ENCODE measurements at places on chromosomes 6 and 20.

- no peak for DNase-seq
Measured at GRCh38 chr6:1153696-1154245, 158.1 kb upstream of the FOXQ1 start.

- no peak for DNase-seq
Measured at GRCh38 chr20:32165836-32166545, 41.6 kb downstream of the PLAGL2 start.

DNA sequence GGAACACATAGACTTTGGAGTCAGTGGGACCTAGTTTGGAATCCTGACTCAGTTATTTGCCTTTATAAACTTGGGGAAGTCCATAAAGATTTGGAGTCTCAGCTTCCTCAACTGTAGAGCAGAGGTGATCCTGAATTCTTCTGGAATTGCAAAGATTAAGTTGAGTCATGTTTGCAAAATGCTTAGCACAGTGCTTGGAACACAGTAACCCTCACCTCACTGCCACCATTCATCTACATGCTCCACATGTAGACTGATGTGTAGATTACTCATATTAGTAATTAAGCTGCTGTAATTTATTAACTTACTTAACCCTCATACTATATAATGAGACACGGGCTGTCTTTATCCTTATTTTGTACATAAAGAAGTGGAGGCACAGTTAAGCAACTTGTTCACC lies 61.4 kb downstream of the LAMP5 start:
- no peak for DNase-seq

DNA sequence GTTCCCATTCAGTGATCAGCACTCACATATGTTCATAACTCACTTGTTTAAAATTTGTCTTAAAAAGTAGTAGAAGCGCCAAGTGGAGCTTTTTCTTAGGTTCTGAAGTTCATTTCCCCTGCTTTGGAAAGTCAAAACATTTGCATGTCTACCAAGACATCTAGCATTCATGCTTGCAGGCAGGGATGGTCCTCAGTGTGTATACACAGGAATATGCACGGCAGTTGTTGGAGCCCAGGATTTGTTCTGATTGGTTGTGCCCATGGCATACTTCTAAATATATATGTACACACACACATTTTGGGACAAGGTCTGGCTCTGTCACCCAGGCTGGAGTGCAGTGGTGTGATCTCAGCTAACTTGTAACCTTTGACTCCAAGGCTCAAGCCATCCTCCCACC lies 2.4 kb upstream of the GPX6 start:
- no peak for DNase-seq

- no peak for DNase-seq
Measured at GRCh38 chr20:31638317-31638716, 605 bp downstream of the COX4I2 start.

DNA sequence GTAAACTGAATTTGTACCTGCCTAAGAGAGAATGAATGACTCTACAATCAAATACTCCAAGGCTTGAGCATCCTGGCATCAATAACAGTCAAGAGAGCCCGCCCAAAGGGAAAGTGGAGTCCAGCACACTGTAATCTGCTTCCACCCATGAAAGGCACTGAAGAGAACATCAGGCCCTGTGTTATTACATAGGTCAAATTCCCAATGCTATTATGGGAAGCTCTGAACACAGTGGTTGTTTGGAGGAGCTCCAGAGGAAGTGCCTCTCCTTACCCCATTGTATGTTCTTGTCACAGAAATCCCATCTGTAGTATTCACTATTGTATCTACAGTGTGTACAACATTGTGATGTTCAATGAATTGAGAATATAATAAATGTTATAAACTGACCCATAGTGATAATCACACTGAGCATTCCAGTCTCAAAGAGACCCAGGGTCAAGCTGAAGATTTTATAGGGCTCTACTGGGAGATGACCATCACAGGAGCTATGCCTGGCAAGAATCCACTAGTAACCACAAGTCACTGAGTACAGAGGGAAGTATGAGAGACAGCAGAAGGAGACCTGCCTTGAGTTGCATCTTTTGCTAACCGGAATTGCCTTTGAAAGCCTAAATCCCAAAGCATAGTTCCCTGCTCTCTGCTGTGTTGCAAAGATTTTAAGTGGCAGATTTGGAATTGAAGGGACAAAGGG lies 446.7 kb downstream of the GJA1 start:
- peak; percentile 92 for DNase-seq

- DNase-seq, result no peak
Measured at GRCh38 chr6:135393289-135393688, 104.3 kb downstream of the AHI1 start.

DNA sequence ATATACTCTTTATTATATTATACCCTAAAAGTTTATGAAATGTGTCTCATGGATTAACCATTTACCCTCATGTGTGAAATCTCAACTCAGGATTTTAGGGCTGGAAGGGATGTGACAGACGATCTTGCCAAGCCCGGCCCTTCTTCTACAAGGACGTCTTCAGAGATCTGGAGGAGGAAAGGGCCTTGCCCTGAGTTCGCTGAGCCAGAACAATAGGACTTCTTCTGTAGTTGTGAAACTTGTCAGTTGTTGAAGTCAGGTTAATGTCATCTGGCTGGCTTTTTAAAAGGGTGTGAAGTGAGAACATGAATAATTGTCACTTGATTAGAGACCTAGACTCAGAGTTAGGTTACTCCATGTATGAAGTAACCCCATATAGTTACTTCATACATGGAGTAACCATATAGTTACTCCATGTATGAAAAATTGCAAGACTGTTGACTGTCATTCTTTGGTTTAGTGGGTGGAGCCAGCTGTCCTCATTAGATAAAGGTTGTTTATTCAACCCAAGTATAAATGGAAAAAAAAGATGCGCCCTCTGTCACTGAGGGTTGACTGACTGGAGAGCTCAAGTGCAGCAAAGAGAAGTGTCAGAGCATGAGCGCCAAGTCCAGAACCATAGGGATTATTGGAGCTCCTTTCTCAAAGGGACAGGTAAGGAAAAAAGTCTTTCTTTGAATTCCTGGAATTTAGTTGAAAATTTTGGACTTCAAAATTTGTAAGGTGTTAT lies at the start of gene ARG1:
Gene ARG1 (plus strand): TSS at position 541 of the 730 bp plus-strand sequence. CDS start 57 bp downstream, at position 598.
- DNase-seq, result no peak

- no peak for DNase-seq
Measured at GRCh38 chr6:75484535-75484934, 9.1 kb downstream of the FILIP1 start.

GRCh38 chr20:25586877-25587276 lies 1.5 kb upstream of the NINL start:
- no peak for DNase-seq

DNA sequence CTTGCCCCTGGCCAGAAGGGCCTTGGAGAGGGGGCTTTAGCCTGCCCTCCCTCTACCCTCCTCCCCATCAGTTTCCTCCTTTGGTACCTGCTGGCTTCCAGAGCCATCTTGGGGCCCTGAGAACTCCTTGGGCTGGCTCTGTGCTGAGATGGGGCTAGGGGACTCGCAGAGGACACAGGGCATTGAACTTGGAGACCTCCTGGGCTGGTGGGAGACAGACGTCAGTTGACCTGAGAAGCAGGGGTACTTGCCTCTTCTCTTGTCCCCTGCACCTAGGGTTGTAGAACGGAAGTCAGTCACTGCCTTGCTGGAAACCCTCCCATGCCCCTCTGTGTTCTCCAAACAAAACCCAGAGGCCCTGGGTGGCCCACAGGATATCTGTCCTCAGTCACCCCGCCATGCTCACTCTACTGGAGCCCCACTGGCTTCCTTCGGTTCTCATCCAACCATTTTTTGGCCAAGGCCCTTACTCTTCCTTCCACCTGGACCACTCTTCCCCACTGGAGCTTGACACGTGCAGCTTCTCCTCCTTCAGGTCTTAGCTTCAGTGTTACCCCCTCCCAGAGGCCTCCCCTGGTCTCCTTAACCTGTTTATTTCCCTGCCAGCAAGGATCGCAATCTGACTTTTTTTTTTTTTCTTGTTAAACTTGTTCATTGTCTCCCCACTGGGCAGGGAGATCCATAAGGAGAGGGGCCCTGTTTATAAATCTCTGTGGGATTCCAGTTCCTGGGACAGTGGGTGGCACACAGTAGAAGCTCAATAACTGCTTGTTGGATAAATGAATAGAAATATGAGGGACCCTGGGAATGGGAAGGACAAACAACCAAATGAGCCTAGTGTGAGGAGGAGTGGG lies 971 bp downstream of the RBCK1 start:
- DNase-seq, result no peak

DNA sequence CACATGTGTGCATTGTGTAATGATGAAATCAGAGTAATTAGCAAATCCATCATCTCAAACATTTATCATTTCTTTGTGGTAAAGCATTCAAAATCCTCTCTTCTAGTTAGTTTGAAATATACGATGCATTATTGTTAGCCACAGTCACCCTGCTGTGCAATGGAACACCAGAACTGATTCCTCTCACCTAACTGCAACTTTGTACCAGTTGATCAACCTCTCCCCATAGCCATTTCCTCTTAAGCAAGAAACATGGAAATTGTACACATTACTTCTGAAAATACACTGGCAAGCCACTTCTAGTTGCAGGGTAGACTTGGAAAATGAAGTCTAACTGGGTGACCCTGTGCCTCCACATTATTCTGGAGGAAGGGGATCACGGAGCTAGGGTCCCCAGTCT lies 58.1 kb upstream of the ESR1 start:
- DNase-seq, result no peak

DNA sequence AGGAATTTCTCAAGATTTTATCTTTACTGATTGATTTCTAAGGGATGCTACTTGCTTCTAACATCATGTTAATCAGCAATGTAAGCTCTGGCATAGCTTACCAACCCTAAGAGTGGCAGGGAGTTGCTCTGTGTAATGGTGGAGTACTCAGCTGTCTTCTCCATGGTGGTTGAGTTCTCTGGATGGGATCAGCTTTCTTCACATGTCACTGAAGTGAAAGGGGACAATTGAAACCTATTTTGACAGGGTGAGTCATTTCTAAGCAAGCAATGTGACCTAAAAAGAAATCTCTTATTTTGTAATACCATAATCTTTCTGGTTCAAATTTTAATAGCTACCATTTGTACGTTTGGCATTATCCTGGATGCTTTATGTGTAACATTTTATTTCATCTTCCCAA lies 430.4 kb downstream of the GJA1 start:
- DNase-seq, result no peak

DNA sequence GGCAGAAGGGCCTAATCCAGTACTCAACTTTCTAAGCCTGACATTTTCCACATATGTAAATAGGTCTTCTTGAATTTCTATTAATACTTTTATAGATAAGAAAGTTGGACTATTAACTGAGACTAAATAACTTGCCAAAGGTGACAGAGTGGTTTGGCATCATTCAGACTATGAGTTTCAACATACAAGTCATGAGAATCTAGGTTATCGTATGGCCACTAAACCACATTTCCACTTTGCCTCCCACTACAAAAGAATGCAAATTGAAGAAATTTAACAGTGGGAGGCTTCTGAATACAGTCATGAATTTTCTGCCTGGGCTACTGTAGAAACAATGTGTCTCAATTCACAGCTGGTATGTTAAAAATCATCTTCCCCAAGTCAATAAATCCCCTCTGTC lies 531.0 kb upstream of the AGPAT4 start:
- DNase-seq, result no peak

GRCh38 chr6:141403827-141404226 lies 728.9 kb upstream of the GJE1 start:
- DNase-seq, result no peak

- no peak for DNase-seq
Measured at GRCh38 chr6:151341476-151342195, 49.7 kb downstream of the ZBTB2 start.

DNA sequence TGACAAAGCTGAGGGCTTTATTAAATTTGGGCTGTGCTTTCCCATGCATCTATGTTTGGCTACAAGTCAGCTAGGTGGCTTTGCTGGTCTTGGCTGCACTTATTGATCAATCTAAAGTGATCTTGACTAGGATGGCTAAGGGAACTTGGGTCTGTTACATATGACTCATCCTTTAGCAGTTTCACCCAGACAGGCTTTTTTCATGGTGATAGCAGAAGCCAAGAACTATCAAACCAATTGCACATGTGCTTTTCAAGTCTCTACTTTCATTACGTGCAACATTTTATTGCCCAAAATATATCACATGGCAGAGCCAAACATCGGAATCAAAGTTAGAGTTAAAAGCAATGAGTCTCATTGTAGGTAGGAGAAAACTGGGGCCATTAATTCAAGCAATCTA lies 626.3 kb downstream of the TENT5A start:
- no peak for DNase-seq

DNA sequence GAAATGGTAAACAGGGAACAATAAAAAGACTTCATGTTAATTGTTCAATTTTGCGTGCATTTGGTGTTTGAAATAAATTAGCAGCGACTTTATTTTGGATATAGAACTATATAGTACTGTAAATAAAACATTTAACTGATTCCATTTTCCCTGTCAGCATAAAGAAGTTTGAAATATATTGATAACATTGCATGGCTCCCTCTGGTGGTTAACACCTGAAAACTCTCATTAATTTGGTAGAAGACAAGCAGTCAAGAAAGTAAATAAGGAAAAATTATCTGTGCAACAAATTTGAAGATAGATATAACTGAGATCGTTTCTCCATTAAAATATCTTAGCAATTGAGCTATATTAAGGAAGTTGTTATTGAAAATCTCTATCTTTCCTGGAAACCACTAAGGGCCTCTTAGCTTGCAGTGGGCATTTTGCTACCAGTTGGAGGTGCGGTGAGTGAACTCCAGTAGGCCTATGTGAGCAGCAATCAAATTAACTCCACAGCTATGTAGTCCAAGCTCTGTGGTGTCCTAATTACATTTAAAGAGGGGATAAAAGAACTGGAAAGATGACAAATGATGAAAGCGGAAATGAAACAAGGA lies 435.7 kb upstream of the FKBP1C start:
- peak; percentile 36 for DNase-seq

DNA sequence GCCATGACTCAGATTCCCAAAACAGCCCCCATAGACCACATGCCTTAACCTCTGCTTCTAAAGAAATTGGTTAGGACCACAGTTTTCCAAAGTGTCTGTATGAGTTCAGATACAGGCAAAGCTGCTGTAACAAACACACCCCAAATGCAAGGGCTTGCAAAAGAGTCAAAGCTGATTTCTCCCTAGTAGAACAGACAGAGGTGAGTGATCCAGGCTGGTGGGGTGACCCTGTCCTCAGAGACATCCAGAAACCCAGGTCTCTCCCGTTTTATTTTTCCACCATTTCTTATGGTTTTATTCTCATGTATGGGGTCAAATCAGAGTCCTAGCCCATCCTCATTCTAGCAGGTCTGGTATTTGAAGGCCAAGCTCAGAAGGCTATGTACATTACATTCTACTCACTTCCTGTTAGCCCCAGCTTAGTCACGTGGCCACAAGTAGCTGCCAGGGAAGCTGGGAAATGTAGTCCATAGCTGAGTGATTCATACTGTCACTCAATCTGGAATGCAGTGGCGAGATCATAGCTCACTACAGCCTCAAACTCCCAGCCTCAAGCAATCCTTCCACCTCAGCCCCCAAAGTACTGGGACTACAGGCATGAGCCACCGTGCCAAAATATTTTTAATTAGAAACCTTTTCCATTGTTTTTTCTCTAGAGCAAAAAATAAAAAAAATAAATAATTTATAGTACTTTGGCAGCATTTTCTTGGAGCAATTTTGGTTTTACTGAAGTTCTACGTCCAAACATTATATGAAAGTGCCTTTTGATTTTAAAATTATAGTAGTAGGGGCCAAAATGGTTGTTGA lies 175.2 kb downstream of the ZMYND8 start:
- peak; percentile 98 for DNase-seq

Measured in HS-5 (cell line).